ENCODE measurements at places on chromosomes 11 and 22.

- DNase-seq: no peak
Observed at GRCh38 chr11:93054279-93054678, 84.8 kb downstream of the MTNR1B start.

DNA sequence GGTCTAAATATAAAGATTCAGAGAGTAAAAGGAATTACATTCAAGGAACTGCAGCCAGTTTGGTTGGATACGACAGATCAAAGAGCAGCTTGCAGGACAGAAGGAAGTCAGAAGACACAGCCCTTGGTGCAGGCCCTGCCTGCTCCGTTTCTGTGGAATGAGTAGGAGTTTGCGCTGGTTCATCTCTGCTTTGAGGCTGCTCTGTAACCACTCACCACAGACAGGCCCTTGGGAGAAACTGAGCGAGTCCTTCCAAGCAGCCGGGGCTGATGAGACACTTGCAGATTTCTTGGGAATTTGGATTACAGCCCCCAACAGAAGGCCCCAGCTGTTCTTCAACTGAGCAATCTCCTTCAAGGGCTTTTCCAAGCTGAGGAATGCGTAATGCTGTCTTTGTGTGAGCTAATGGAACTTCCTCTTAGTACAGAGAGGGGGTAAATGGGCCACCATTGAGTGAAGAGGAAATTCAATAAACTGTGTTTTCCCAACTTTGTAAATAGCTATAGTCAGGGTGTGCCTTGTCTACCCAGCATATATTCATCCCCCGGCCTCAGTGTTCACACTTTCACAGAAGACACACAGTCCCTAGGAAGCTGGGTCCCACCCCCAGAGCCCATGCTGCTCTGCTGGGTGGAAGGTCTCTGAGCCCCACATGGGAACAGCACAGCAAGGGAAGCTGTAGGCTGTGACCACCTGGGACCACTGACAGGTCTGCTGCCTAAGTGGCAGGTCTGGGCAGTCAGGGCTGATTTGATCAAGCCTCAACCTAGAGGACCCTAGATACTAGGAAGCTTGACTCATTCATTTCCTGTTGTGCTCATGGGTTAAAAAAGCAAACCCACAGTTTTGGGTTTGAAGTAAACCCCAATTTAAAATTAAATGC is 16.6 kb downstream of the IL10RA start:
- no peak for DNase-seq

GRCh38 chr11:116512841-116513240 is 259.9 kb downstream of the BUD13 start:
- DNase-seq: no peak

DNA sequence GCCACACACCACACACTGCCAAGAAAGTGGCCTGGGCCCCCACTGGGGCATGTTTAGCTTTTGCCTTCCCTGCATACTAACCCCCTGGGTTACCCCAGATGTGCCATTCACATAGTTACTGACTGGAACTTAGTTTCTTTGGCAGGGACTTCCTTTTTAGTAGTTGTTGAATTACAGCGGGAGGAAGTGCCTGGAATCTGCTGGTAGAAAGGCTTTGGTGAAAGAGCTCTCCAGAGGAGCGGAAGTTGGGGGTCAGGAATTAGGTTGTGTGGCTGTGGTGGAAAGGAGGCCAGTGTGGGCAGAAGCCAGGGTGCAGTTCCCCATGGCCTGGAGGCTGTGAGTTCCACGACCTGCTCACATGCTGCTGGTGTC is 69.0 kb downstream of the MED15 start:
- DNase-seq: no peak

GRCh38 chr11:70544774-70545609 is 146.7 kb downstream of the CTTN start:
- DNase-seq: peak; percentile 60
